Activated CD4-positive, CD25-positive, alpha-beta regulatory T cell (primary cell): ENCODE measurements at places on chromosomes 2 and 18.

DNA sequence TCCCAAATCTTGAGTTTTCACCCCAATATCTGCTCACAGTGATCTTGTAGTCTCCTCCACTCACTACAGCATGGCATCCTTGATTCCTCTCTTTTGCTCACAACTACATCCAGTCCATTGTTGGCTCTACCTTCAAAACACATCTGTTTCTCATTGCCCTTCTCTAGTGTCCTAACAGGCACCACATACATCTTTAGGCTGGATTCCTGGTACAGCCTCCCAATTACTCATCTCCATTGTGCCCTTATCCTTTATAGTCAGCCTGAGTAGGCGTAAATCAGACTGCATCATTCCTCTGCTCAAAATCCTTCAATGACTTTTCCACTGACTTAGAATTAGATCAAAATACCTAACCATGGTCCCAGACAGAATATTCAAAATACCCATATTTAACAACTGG lies 10.7 kb upstream of the TAF1B start:
- no peak for DNase-seq

DNA sequence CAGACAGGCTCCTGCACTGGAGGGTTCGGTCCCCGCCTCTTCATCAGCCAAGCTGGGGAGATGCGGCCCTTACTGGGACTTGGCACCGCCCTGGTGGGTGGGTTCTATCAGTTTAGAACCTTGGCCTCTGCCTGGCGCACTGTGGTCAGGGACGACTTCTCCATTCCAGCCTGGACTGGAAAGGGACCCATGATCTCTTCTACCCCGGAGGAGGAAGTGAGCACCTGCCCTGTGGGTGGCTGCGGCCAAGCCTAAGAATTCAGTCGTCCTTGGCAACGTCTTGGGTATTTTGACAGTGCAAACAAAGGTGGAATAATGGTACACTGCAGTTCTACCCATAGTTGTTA lies 106.9 kb upstream of the CD302 start:
- no peak for DNase-seq

DNA sequence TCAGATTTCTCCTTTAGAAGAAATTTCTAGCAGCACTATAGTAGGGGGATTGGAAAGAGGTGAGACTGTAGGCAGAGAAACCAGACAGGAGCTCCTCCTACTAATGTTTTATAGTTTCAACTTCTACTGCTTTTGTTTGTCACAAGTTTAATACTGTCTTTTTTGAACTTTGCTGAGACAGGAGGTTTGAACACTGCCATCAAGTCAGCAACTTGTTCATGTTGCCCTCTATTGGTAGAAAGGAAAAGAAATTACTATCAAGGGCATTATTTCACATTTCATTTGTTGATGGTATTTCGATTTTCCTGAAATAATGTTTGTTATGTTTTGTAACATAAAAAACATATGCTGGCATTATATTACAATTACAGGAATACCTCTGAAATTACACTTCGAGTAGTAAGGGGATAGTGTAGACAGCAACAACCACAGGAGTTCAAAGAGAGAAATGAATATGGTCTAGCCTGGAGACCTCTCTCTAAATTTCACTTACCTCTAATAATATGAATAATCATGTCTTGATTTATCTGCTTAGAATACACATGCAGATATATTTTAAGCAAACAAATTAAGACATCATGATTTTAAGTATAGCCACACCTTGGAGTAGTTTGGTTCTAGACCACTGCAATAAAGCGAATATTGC lies 12.4 kb upstream of the CCDC88A start:
- DNase-seq = no peak

DNA sequence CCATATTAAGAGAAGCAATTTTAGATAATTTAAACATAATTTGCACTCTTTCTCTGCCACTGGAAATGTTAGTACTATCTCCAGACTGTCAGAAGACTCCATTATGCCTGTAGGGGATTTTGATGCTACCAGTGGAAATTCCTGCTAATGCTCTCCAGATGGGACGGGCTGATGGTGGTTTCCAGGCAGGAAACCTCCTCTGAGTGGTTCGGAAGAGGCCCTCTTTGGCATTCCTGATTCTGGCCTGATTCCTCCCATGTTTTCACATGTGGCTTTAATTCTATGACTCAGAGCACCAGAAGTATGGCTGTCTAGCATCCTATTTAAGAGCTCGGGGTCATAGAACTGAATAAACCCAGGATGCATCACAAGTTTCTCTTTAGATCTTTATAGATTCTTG lies 70.9 kb upstream of the ST6GAL2 start:
- no peak for DNase-seq

GRCh38 chr2:236888794-236889780 lies 196.6 kb upstream of the COPS8 start:
- no peak for DNase-seq

- DNase-seq = no peak
Measured at GRCh38 chr2:95208106-95208505, 785 bp downstream of the ZNF892 start.

DNA sequence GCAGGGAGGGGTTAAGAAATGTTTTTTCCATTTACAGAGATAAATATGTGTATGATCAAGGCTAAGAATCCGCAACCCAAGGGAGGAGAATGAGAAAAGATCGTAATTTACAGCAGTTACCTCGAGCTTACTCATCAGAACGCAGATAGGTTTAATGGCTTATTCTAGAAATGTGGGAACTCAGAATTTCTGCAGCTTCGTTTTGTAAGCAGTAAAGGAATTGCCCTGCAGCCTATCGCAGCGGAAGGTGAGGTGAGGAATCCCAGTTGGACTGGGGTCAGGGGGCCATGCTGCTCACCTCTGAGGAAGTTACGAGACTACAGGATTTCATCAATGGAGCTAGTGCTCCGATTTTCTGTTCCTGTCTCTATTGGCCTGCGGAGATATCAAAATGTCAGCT lies 8.1 kb upstream of the TMEM200C start:
- no peak for DNase-seq

GRCh38 chr2:71277536-71278103 lies 50.7 kb upstream of the PAIP2B start:
- DNase-seq = no peak

DNA sequence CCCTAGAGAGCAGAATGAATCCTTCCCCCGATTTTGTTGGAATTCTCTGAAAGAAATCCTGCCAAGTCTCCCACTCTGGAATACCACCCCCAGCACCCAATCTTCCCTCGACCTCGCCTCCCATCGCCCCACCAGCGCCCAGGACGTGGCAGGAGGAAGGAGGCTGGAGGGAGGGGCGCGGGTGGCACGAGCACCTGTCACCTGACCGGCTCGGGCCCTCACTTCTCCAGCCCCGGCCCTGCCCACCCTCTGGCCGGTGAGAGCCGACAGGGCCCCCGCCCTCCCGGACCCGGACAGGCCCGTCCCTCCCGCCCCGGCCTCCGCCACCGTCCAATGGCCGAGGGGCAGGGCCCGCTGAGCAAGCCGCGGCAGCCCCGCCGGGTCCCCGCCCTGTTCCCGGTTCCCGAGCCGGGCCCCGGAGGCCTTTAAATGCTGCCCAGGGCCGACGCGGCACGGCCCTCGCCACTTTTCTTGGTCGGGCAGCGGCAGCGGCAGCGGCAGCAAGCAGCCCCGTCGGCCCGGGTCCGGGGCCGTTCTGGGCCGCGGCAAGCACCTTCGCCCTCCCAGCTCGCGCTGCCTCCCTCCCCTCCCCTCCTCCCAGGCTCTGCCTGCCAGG lies at the start of gene LGALSL:
TSS of gene LGALSL (plus strand) at position 393 of the 616 bp plus-strand sequence. CDS start 384 bp downstream, outside the sequence.
- DNase-seq = no peak

DNA sequence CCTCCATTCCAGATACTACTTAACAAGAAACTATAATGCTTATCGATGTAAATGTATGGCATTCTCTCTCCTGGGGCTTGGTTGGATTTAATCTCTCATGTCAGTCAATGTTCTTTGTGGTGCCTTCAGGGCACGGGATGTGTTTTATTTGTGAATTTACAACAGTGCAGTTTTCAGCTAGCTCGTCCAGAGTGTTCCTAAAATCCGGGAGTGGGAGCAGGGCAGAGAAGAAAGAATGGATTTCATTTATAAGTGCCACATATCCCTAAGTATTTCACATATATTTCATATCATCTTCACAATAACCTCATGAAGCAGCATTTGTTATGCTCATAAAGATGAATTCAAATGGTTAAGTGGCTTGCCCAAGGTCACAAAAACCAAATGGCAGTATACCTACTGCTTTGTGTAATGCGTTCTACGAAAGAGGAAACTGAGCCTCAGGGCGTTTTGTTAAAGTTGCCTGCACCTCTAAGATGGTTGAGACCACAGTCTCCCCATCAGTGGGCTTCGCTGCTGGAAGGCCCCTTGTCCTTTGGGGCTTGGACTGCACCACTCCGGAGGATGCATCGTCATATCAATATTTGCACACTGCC lies 134.7 kb upstream of the MGAT5 start:
- no peak for DNase-seq

DNA sequence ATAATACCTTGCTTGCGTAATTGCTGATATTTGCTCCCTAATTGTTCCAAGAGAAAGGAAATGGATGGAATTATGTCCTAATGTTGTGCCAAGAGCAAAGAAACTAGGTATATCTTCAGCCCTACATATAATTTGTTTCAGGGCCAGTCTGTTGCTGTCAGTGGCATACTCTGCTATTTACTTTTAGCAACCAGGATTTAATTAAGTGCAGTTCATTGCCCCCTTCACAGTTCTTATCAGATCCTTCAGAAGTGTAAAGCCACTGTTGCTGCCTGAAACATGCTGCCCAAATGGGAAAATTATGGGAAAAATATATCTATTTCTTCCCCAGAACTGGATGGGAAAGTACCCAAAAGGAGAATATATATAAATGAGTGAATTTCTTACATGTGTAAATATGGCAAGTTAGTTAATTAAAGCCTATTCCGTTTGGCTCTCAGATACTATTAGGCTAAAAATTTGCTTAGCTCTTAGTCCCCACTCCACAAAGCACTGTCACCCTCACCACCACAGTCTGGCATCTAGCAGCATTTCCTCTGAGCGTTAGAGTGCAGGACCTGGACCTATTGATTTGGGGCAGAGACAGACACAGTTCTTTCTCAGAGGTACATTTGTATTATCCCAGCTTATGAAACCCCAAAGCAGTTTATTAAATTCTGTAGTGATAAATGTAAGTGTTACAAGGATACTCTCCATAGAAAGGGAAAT lies 72.8 kb upstream of the DTNA start:
- DNase-seq = no peak
